ENCODE measurements at places on chromosomes 11 and 22.

- DNase-seq, result no peak
Observed at GRCh38 chr22:45481661-45482060, 21.0 kb upstream of the FBLN1 start.

GRCh38 chr11:94650756-94651155 lies 83.6 kb downstream of the PIWIL4 start:
- DNase-seq, result peak; percentile 84

- DNase-seq, result no peak
Observed at GRCh38 chr22:20271114-20271994, 3.2 kb upstream of the RTN4R start.

DNA sequence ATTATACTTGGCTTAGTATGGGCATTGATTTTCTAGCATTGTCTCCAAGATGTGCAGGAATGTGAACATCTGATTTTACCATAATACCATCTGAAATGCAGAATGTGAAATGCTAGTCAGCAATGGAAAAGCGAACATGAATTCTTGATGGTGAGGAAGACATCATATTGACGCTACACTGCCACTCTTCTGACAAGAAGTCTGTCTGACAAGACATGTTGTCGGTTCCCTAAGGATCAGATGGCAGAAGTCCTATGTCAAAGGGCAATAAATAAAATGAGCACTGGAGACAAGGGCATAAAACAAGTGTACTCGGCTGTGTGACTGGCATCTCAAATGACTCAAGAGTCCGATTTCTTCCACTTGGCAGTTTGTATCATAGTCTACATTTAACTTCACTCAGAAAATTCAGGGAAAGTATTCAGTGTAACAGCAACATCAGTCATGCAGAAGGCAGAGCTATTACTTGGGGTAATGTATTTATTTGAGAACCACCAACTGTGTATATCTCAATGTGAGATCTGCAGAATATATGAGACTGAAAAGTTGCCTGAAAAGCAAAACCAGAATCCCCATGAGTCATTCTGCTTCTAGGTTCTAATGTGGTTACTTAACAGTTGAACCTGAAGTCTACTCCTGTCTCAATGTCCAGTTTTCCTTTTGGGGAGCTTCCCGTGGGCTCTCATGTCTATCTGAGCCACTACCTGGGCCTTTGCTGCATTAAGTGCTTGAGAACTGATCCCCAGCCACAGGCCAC lies 51.5 kb downstream of the SLC17A6 start:
- no peak for DNase-seq

DNA sequence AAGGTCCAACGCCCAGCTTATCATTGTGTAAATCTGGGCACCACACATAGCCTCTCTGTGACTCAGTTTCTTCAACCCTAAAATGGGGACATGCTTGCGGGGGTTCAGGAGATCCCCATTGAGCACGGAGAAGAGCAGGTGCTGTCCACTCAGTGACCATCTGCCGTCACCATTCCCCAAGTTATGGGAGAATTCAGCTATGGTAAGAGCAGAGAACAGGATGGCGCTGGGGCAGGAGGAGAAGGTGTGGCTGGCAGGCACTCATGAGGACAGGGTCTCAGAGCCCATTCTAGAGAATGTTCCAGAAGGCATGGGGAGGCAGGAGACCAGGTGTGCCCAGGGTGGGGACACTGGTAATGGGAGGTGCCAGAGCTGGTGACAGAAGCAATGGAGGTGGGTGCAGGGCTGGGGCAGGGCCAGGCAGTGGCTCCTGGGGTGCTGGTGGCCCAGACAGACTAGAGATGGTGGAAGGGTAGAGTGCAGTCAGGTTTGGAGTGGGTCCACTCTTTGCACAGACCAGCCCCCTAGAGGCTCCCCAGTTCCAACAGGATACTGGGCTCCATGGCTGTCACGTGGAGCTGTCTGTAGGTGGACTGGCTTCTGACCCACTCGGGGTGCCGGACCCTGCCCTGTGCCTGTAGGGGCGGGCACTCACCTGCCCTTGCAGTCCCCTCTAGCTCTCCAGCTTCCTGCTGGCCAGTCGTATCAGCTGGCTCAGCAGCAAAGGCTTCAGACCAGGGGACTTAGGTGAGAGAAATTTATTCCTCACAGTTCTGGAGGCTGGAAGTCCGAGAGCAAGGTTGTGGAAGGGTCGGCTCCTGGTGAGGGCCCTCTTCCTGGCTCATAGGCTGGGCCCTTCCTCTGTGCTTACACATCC lies 84.7 kb downstream of the CDKN1C start:
- DNase-seq, result no peak

- DNase-seq, result no peak
Observed at GRCh38 chr11:14454861-14455632, 44.6 kb downstream of the COPB1 start.

DNA sequence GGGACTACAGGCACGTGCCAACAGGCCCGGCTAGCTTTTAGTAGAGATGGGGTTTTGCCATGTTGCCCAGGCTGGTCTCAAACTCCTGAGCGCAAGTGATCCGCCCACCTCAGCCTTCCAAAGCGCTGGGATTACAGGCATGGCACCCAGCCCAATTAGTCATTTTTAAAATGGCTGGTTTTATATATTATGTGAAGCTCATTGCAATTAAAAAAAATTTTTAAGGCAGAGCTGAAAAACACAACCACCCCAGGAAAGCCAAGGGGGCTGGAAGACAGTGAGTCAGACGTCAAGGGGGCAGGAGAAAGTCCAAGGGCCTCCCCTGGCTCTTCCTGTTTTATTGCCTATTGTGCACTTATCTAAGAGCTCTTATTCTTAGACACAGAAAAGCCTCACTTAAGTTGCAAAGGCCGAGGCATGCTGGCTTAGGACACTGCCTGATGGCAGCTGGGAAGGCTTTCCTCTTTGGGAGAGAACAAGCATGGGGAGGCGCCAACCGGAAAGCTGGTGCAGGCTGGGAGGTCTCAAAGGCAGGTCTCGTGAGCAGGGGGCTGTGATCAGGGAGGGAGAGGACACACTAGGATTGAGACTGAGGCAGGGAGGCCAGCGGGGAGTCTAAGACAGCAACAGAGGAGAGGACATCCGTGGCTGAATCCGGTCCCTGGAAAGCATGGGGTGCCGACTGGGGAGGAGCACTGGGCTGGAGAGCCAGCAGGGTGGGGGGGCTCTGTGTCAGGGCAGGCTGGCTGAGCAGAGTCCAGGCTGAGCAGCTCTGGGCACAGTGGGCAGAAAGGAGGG lies 11.1 kb upstream of the OSM start:
- DNase-seq, result peak; percentile 76

GRCh38 chr11:8871962-8872361 lies 39.0 kb upstream of the AKIP1 start:
- no peak for DNase-seq

DNA sequence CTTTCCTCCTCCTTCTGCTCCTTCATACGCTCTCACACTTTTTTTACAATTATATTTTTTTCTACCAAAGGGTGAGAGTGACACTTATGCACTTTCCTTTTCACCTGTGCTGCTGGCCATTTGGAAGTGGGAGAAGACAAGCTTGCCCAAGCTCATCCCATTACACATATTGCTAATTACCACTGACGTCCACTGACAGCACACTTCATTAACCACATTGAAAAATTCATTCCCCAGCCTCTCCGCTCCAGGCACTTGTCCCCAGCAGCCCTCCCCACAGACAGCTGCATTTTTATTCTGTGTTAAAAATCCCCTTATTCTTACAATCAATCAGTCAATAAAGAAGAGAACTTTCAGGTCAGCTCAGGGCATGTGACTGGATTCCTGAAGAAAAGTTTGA lies 175.1 kb downstream of the LRRC4C start:
- DNase-seq, result no peak

DNA sequence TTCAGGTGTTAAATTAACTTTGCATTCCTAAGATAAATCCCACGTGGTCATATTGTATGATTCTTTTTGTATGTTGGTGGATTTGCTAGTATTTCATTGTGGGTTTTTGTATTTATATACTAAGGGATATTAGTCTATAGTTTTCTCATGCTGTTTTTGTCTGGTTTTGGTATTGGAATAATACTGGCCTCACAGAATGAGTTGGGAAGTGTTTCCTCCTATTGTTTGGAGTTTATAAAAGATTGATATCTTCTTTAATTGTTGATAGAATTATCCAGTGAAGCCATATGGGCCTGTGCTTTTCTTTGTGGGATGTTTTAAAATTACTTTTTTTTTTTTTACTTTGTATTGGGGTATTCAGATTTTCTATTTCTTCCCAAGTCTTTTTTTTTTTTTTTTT lies 59.8 kb downstream of the QSER1 start:
- DNase-seq, result no peak

GRCh38 chr11:110249066-110249465 lies 47.3 kb downstream of the RDX start:
- DNase-seq, result no peak

DNA sequence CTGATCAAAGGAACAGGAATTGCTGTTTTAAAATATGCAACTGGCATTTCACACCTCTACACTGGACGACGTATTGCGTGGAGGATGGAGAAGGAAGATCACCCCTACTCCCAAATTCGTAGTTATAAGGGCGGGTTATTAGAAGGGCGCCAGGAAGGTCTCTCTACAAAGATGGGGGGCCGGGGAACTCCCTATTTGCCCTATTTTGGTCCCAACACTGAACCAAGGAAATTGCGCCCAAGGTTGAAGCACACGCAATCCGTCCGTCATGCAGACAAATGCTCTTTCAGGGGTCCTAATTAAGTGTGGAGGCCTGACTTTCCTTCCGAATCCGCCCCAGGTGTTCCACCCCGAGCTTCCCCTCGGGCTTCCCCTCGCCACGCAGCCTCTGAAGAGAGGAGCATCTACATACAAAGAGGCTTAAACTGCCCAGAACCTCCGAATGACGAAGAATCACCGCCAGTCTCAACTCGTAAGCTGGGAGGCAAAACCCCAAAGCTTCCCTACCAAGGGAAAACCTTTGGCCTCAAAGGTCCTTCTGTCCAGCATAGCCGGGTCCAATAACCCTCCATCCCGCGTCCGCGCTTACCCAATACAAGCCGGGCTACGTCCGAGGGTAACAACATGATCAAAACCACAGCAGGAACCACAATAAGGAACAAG lies 396 bp downstream of the NPAT start:
- no peak for DNase-seq

All from MV-4-11 (cell line).